ENCODE measurements at places on chromosomes 7 and 10.
A peak's percentile ranks its signal among the peaks of the same experiment; 100 is the strongest.

DNA sequence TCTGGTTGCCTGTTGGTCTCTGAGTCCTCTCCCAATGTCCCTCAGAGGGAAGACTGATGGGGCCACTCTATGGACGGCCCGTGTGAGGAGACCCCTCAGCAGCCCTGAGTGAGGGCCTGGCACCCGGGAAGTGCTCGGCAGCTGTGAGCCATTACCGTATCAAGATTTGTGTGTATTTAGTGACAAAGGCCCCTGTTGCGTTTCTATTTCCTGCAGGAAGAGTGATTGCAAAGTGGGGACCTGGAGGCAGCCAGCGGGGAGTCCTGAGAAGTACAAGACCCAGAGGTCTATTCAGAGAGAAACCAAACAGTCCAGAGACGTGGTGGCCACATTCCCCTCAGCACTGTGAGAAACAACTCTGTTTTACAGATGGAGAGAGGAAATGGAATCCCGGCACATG, 51.1 kb upstream of the CHST15 start:
- no peak for DNase-seq

- DNase-seq, result peak; percentile 57
These were observed 138.0 kb upstream of the TARP start for GRCh38 chr7:38411404-38411803.

DNA sequence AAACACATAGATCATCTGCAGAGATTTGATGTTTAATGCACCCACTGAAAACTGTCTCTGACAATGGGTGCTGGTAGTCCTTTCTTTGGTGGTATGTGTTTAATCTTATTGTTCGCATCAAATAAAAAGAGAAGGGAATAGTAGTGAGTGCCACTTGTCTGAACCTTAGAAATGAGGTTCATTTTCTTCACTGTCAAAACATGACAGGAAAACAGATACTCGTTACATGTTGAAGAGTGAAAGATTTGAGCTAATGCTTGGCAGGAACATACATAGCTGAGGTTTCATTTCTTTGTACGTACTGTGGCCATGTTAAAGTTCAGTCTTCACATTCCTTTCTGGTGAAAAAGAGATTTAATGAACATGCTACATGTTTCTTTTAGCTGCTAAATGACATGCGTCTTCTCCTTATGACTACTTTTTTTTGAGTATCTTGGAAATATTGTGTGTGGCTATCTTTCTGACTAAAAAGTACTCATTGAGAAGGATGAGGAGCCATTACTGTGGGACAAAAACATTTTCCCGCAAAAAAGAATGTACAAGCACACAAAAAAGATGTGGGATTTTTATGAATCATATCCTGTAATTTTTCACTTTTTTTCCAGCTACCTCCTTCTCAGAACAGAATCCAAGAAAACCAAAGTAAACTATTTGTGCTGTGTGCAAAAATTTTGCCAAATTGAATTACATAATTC, 108.0 kb downstream of the TWIST1 start:
- DNase-seq, result no peak

DNA sequence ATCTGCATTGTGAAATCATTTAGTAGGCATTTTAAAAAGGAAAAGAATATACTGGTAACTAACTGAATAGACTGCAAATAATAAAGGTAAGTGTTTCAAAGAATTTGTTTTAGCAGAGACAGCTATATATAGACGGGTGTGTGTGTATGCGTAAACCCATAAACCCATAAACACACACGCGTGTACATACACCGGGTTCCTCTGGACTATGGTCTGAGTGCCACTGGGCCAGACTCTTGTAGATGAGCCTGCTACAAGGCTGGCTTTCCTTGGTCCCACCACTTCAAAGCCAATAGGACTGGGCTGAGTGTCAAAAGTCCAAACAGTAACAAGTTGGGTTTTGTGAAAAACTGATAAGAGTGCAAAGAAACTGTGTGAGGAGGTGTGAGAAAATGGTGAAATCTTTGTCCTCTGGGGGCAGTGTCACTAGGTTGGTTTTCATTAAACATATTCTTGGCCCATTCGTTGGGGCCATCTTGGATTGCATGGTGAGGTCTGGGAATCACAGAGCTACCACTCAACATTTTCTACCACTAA, 39.8 kb downstream of the GNA12 start:
- DNase-seq, result peak; percentile 77

DNA sequence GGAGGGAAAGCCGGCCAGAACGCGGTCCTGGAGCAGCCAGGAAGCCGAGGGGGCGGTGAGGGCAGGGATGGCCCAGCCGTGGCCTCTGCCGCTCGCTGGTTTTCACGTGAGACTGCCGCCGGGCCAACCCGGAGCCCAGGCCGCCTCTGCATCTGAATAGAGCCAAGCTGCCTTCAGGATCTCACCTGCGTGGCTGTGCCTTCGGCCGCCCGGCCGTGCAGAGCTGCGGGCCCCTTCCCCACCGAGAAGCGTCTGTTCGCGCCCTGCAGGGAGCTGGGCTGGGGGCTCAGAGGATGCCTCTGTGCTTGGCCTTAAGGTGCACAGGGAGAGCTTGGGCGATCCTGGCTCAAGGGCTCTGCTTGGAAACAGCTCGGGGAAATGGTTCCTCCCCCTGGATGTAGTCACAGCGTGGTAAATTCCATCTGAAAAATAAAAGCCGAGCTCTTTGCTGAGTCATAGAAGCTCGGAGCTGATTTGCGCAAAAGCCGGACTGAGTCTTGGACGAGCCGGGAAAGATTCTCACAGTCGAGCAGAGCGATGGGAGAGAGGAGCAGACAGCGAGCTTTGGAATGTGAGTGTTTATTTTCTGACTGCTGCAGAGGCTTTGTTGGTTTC, at the start of gene JAKMIP3:
Gene JAKMIP3 (plus strand): TSS at position 456 of the 615 bp plus-strand sequence. CDS start 38,863 bp downstream, outside the sequence.
- peak; percentile 5 for DNase-seq

GRCh38 chr7:122764020-122764419, 61.3 kb upstream of the RNF148 start:
- no peak for DNase-seq

DNA sequence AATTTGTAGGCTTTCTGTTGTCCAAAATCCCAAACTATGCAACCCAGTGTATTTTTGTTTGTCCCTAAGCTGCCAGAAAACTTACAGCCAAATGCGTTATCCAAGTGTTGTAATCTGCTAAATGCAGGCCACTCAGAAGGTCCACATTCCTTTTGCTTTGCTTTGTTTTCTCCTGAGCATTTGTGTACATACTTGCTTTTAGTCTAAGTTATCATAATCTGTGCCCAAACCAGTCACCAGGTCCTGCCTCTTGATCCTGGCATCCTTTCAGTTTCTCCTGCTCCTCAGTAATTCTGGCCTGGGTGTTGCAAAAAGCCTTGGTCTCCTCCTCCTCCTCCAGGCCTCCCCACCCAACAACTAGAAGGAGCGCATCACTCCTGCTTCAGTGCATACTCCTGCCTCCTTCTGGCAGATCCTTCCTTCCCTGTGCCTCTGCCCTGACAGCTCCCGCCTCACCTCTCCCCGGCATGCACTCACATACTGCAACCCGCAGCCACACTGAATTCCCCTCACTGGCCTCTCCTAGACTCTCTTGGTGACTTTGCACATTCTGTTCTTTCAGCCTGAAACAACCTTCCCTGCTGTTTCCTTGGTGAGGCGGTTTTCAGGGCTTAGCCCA, 2.3 kb downstream of the DENND2A start:
- DNase-seq, result no peak

- no peak for DNase-seq
These were observed 67.6 kb downstream of the PRKAG2 start for GRCh38 chr7:151809146-151809863.

GRCh38 chr10:83848677-83849076, 290.6 kb upstream of the GHITM start:
- DNase-seq, result no peak

- no peak for DNase-seq
These were observed 1.2 kb downstream of the HOXA11 start for GRCh38 chr7:27183682-27184336.

DNA sequence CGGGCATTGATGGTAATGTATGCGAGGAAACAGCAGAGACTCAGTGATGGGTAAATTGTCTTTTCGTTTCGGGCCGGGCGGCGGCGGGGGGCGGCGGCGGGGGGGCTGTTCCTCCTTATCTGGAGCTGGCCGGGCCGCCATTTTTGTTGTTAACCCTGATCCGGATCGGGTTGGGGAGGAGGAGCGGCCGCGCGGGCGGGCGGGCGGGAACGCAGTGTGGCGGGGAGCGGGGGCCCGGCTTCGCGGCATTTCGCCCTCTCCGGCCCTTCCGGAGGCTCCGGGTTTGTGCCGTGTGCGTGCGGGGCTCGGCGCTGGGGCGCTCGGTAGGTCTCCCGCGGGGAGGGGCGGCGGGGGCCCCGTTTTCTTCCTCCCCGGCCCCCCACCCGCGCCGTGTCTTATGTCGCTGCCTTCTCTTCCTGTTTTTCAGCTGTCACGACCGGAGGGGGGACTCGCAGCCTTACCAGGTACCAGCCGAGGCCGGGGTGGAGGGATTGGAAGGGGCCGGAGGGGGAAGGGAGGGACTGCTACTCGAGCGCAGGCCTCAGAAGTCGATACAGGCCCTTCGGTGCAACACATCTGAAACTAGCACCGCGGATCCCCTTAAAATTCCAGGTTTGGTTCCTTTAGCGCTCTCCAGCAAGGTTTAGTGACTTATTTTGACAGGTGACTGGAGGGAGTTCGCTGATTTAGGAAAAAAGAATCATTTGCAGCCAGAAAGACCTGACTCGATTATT, 820 bp downstream of the WAC start:
- DNase-seq, result peak; percentile 81

- peak; percentile 52 for DNase-seq
These were observed 733 bp downstream of the HIBADH start for GRCh38 chr7:27661811-27662489.

DNA sequence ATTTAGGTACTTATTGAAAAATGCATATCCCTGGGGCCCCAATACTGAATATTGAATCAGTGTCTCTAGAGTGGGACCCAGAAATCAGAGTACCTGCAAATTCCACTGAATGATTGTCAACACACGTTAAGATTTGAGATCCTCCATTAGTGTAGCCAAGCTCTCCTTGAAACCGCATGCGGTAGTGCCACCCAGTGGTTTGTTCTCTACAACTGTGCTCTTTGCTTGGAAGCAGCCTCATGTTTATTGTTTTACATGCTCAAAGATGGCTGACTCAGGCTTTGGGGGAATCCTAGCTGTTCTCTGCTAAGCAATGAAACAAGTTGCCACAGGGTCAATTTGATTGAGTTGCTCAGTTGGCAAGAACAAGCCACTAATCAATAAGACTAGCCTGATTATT, 340.2 kb upstream of the CELF2 start:
- peak; percentile 75 for DNase-seq

- DNase-seq, result no peak
These were observed 321.8 kb downstream of the TCERG1L start for GRCh38 chr10:130989670-130990232.

GRCh38 chr7:158730383-158731346, 26.1 kb upstream of the NCAPG2 start:
- no peak for DNase-seq

GRCh38 chr7:122885583-122886356, 490 bp downstream of the CADPS2 start:
- DNase-seq, result peak; percentile 2

- no peak for DNase-seq
These were observed 720 bp downstream of the SNCG start for GRCh38 chr10:86958901-86959736.

DNA sequence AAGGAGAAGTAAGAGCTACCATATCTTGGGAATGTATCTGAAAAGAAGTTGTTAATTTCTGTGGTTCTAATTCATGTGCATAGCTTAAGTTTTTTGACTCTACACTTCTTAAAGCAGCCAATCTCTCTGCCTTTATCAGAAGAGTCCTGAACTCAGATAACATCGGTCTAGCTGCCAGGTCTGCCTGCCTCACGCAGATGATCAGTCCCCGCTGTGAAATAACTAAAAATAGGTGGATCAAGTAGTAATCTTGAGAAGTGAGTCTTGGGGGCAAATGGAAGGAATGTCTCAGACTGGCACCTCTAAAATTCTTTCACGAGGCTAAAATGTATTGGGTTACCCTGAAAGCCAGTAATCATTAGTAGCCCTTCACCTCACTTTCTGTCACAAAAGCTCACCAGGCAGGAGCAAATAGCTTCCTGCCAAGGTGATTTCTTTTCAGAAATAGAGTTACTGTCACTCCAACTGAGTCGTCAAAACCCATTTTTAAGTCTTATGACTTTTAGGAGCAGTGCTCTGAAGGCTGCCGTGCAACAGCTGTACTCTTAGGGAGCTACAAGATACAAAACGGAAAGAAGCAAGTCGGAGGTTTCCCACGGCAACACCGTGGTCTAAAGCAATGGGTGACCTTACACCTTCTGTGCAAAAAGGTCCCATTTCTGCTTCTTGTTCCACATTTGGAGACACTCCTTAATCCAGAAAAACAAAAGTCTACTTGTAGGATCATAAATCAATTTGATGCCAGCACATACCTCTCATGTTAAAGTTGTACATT, 85.2 kb downstream of the ABCB5 start:
- DNase-seq, result peak; percentile 38

DNA sequence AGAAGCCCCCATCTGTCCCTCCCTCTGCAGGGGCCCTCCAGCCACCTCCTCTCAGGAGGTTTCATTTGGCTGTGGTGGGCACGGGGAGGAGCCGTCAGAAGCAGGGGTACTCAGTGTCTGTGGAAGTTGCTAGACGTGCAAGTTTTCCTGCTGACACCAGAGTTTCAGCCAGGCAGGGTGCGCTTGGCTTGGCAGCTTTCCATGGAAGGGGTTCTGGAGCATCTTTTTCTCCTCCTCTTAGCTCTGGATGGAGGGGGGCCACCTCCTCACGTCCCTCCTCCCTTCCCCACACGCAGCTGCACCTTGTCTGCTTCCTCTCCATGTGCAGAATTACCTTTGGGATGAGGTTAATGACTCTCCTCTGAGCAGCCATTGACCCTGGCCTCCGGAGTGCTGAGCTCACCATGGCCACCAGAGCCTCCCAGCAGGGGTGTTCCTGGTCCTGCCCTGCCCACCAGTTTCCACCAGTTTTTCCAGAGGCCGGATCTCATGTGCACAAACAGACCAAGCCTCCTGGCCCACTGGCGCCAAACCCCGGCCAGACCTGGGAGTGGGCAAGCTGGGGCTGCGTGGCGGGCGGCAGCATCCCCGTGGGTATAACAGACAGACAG, 579.8 kb upstream of the FOXK1 start:
- no peak for DNase-seq

GRCh38 chr7:27149842-27150567, 2.4 kb downstream of the HOXA3 start:
- no peak for DNase-seq

- no peak for DNase-seq
These were observed 384.4 kb upstream of the SHH start for GRCh38 chr7:156196649-156197048.

- DNase-seq, result no peak
These were observed 65.5 kb downstream of the SPAG6 start for GRCh38 chr10:22410846-22411245.

GRCh38 chr7:111159426-111159825, 68.5 kb downstream of the LRRN3 start:
- no peak for DNase-seq
